ENCODE measurements at places on chromosomes 4 and X.

DNA sequence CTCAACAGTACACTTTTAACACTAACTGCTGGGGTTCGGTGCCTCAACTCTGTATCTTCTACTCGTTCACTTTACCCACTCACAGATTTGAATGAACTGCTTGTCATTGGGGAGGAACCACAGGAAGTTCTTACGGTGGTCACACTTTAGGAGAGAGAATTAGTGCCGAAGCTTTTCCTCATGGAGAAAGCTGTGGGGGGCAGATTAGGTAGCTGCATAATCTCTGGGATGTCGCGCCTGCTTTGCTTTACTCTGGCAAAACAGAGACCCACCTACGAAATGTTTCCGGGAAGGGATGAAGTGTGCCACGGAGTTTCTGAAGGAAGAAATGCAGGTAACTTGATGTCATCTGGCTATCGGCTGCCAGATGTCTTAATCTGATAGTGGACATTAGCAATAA is 949.7 kb upstream of the TENM3 start:
- no peak for DNase-seq

DNA sequence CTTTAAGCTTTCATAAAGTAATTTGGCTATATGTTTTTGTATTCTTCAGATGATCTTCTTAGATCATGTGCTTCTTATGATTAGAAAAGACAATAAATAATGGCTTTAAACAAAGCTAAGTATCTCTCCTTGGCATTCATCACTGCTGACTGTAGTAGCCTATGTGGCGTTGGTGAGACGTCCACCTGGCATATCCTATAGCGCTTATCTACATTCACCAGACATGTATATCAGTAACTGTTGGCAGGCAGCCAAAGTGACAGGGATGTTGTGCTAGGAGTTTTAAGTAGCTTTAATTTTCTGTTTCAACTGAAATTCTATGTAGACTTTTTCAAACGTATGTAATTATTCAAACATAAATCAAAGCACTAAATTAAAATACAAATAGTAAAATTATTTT is 276.4 kb downstream of the IL15 start:
- DNase-seq, result peak; percentile 3

DNA sequence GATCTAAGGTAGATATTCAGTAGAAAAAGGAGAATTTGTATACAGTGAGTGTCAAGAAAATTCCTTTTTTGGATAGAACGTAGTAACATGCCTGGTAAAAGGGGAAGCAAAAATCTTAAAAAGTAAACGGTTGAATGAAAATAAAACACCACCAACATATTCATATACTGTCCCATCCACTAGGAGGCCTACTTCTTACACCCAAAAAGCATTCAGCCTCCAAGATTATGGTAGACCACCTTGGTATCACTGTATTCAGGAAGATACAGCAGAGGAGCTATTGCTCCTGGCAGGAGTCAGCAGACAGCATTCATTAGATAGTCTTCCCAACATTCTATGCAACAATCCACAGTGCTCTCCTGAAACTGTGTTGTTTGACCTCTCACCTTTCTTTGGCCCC is 274.6 kb upstream of the MAGEB2 start:
- no peak for DNase-seq

DNA sequence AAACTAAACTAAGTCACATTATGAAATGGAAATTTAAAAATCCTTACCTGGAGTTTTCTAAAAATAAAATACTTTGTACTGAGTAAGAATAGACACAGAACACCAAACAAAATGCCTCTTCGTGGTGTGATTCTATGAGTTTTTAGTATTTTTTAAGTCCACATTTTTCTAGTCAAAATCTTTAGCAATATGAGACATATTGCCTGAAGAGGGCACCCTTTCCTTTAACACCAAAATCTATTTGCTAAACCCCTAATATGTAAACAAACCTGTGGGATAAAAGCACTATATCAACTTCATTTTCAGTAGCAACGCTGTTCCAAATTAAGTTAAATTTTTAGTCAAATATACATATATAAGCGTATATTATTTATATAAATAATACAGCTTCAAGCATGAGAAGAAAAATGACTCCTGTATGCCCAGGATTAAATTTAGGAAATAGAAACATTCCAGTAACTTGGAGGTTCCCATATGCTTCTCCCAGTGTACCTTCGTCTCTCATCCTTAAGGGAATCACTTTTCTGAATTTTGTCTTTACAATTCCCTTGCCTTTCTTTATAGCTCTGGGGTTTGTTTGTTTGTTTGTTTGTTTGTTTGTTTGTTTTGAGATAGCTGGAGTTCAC is 23.0 kb upstream of the PGM2 start:
- DNase-seq, result no peak

DNA sequence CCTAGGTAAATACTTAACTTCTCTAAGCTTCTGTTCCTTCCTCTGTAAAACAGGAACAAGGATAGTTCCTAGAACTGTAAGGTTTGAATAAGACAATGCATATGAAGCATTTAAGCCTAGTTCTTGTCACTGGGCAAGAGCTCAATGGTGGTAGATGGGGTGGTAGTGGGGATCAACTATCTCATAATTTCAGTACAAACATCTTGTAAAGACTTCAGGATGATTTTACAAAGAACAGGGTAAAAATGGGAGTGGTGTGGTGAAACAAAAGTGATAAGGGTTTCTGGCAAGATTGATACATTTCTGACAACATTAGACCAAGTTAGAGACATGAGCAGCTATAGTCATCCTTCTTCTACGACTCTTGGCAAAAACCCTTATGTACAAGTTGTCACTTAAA is 137.8 kb downstream of the SCFD2 start:
- DNase-seq, result no peak

- DNase-seq, result no peak
Measured at GRCh38 chrX:43467608-43468234, 188.4 kb upstream of the MAOA start.

- DNase-seq, result no peak
Measured at GRCh38 chr4:36651253-36651652, 369.8 kb downstream of the DTHD1 start.

GRCh38 chrX:40013266-40014195 is 84.2 kb downstream of the BCOR start:
- peak; percentile 47 for DNase-seq

- DNase-seq, result no peak
Measured at GRCh38 chrX:34300871-34301270, 168.8 kb upstream of the FAM47A start.

DNA sequence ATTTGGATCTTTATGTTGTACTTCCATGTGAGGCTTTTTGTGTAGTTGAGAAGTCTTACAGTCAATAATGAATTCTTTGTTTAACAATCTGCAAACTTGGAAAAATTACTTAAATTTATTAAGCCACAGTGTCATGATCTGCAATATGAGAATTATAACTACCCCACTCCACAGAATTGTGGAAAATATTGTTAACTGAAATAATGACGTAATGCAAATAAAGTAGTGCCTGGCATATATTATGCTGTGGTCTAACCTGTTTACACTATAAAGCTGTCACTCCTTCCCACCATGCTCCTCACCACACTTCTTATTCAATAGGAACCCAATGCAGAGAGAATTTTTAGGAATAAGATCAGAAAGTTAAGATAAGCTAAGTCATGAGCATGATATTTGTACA is 632.1 kb upstream of the GALNTL6 start:
- no peak for DNase-seq

GRCh38 chr4:6350646-6351045 is 81.0 kb downstream of the WFS1 start:
- no peak for DNase-seq

DNA sequence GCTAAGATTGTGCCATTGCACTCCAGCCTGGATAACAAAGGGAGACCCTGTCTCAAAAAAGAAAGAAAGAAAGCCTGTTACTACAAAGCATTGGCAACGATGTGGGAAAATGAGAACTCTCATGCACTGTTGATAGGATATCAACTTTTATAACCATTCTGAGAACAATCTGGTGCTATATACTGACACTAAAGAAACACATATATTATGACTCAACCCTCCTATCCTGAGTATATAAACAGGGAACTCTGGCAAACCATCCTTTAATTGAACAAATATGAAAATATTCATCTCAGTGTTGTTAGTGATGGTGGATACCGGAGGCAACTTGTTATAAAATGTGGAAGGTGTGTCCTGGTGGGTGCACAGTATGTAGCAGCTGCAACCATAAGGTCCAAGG is 53.0 kb upstream of the SOD3 start:
- DNase-seq, result no peak

DNA sequence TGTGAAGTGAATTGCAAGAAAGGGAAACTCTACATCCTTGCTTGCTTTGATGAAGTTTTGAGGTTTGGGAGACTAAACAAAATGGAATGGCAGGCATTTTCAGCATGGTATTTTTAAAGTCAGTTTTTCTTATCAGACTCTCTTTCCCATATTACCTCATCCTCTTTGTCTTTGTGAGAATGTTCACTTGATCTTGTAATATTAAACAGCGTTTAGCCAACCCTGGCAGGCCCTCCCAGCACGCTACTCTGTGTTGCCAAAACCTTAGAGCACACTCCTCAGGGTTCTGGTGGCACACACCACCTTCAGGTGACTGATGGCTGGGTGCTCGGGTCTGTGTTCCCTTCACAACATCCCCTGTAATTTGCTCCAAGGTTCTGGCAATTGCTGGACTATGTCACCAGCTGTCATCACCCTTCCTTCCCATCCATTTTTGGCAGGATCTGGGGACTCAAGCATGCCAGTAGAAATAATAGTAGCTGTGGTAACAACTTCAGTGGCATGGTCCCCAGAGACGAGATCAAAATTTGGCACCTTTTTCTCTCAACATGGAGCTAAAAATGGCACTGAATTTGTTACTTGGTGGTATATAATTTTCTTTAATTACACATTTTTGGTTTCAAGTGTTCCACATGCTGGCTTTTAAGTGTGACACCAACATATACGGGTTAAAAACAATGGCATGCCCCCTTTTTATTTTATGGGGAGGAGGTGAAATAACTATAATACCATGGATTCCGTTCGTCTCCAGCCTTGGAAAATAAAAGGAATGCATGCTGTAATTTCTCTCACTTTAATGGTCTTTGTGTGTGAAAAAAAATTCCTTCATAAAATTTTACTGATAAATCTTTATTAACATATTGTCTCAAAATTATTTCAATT is 273.1 kb downstream of the DCTD start:
- no peak for DNase-seq

DNA sequence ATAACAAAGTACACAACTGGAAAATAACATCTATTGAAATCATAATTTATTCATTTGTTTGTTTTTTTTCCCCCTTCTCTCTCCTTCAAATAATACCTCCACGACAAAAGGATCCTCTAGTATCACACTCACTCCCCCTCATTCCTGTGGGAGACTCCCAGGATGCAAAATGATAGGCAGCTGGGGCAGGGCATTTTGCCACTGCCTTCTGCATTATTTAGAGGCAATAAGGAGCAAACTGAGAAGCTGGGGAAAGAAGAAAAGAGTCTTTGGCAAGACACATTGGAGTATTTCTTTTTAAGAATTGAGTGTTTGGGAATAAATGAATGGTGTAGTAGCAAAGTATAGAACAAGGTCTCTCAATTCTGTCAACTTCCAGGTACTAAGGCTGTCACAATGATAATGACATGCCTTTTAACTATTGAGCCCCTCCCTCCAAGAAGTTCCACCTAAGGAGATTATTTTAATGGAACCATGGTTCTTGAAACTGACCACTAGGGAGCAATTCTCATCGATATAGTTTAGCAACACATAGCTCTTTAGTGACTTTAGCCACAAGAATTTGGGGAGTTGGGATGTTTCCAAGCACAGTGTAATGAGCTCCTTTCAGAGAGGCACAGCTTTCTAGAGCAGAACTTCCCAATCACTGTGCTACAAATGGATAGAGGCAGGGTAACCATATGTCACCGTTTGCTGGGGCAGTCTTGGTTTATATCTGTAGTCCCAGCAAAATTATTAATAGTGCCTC is 303.3 kb downstream of the FRMPD4 start:
- no peak for DNase-seq

- no peak for DNase-seq
Measured at GRCh38 chrX:134753718-134754008, 95.4 kb upstream of the PLAC1 start.

DNA sequence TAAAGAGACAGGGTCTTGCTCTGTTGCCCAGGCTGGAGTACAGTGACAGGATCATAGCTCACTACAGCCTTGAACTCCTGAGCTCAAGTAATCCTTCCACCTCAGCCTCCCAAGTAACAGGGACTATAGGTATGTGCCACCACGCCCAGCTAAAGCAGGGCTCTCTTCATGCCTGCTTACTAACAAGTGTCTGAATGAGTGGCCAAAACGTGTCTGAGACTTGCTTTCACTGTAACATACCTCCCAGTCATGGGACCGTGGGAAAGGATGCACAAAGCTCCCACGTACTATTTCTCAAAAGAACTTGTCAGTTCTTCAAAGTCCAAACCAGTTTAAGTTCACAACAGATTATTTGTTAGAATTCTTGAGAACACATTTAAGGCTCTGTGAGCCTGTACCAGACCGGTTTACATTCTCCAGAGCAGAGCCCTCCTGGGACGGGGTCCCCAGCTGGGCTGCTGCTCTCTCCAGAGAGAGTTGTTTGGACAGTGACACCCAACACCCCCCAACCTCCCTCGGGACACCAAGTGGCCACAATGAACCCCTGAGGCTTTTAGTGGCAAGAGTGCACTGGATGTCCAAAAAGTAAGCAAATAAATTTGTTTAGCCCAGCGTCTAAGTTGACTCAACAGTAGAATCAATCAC is 24.1 kb downstream of the SH3KBP1 start:
- no peak for DNase-seq

- no peak for DNase-seq
Measured at GRCh38 chrX:115251458-115252233, 17.8 kb upstream of the LRCH2 start.

DNA sequence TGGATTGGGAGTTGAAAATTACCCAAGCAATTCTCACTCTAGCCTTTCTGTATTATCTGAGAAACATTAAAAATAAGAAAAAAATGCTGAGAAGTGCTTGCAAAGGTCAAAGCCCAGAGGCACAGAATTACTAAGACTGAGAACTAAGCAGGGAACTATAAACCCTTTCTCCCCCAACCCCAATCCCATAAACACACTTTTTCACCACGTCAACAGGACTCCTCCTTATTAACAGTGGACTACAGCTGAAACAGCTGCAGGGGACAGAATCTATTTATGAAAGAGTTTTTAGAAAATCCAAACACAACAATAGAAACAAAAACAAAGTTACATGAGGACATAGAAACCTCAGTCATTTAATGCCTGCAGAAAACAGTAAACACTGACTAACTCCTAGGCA is 984.1 kb downstream of the TRAM1L1 start:
- DNase-seq, result no peak

- no peak for DNase-seq
Measured at GRCh38 chr4:108327642-108328382, 159.1 kb upstream of the LEF1 start.

- DNase-seq, result no peak
Measured at GRCh38 chr4:41718907-41719306, 29.6 kb downstream of the PHOX2B start.

- no peak for DNase-seq
Measured at GRCh38 chr4:104743215-104743653, 248.5 kb upstream of the CXXC4 start.

GRCh38 chr4:142440093-142440492 is 406.0 kb downstream of the INPP4B start:
- DNase-seq, result no peak

GRCh38 chr4:32268863-32269262 is 1548.7 kb downstream of the PCDH7 start:
- no peak for DNase-seq

All from substantia nigra (tissue), 51 donors.